ENCODE measurements at places on chromosomes 6 and 20. TPM values are rescaled to one million over a fixed set of nuclear protein-coding genes. Genes with fewer than 3 reads are reported as not detected.

The MRAP2 gene
- total RNA-seq, result 3.7 TPM

The KIAA1755 gene
- total RNA-seq, result 2.5 TPM

The ECT2L gene
- not detected for total RNA-seq

The SLC22A3 gene
- total RNA-seq, result 2.3 TPM

The SPEF1 gene
- total RNA-seq, result 0.19 TPM

The C6orf141 gene
- not detected for total RNA-seq

The HLA-DQA2 gene
- total RNA-seq, result not detected
